ENCODE measurements at places on chromosomes 6 and 20.

DNA sequence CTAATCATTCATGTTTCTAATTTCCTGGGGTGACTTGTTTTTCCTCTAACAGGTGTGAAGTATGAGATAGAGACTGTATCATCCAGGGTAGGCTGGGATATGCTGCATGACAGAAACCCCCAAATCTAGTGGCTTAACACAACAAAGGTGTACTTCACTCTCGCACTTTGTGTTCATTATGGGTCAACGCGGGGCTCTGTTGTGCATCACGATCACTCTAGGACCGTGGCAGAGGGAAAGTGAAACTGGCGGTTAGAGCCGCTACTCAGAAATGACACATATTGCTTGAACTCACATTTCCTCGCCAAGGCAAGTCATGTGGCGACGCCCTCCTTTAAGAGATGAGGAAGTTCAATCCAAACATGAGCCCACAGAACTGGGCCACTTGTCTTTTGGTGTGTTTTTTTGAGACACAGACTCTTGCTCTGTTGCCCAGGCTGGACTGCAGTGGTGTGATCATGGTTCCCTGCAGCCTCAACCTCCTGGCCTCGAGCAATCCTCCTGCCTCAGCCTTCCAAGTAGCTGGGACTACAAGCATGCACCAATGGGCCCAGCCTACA, 41.3 kb downstream of the PCNA start:
- DNase-seq: peak; percentile 82

GRCh38 chr6:71385111-71385822, 96.7 kb downstream of the OGFRL1 start:
- DNase-seq: no peak

GRCh38 chr20:17990278-17990972, 21.6 kb downstream of the MGME1 start:
- DNase-seq: no peak

DNA sequence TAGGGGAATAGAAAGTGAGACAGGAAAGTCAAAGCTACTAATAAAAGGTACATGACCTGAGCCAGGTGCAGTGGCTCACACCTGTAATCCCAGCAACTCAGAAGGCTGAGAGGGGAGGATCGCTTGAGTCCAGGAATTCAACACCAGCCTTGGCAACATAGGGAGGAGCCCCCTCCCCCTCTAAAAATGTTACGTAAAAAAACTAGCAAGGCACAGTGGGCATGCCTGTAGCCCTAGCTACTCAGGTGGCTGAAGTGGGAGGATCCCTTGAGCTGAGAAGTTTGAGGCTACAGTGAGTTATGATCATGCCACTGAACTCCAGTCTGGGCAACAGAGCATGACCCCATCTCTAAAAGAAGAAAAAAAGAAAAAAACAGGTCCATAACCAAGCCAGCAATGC, 186.1 kb upstream of the RIN2 start:
- DNase-seq: no peak

DNA sequence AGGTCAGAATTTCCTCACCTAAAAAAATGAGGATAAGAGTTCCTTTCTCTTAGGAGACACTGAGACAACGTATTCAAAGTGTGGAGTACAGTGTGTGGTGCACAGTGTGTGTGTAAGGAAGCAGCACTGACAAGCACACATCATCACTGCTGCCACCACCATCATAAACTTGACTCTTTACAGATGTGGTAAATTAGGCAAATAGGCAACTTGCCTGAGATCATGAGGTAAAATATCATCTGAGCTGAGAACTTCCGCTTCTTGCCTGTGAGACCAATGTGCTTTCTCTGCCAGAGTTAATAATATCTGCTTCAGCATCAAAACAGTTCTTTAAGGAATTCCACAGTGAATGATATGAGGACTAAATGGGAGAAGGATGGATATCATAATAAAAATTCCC, 52.7 kb downstream of the LYRM4 start:
- DNase-seq: no peak

- DNase-seq: no peak
These were observed 4.0 kb downstream of the QKI start for GRCh38 chr6:163418311-163419029.

- no peak for DNase-seq
These were observed 69.2 kb downstream of the PCSK2 start for GRCh38 chr20:17295991-17296390.
